ENCODE measurements at places on chromosomes 16 and 17.

DNA sequence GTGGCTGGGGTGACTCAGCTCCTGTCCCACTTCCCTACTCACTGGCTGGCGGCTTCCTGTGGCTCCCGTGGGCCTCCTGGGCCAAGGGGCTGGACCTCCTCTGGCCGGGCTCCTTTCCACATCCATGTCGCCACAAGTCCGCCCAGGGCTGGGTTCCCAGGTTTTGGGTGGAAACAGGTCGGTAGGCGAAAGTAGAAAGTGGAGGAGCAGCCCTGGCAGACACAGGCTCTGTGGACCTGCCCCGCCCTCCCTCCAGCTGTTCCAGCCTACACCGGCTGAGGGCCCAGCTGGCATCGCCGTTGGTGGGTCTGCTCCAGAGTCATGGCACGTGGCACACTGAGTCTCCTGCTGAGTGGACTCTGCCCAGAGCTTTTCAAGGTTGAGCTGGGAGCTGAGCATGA, 28.7 kb downstream of the GSE1 start:
- no peak for DNase-seq

DNA sequence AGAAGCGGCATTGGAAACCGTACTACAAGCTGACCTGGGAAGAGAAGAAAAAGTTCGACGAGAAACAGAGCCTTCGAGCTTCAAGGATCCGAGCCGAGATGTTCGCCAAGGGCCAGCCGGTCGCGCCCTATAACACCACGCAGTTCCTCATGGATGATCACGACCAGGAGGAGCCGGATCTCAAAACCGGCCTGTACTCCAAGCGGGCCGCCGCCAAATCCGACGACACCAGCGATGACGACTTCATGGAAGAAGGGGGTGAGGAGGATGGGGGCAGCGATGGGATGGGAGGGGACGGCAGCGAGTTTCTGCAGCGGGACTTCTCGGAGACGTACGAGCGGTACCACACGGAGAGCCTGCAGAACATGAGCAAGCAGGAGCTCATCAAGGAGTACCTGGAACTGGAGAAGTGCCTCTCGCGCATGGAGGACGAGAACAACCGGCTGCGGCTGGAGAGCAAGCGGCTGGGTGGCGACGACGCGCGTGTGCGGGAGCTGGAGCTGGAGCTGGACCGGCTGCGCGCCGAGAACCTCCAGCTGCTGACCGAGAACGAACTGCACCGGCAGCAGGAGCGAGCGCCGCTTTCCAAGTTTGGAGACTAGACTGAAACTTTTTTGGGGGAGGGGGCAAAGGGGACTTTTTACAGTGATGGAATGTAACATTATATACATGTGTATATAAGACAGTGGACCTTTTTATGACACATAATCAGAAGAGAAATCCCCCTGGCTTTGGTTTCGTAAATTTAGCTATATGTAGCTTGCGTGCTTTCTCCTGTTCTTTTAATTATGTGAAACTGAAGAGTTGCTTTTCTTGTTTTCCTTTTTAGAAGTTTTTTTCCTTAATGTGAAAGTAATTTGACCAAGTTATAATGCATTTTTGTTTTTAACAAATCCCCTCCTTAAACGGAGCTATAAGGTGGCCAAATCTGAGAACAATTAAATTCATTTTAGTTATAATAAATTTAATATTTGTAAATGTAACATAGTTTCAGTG, 1.7 kb downstream of the HEXIM1 start:
- no peak for DNase-seq

DNA sequence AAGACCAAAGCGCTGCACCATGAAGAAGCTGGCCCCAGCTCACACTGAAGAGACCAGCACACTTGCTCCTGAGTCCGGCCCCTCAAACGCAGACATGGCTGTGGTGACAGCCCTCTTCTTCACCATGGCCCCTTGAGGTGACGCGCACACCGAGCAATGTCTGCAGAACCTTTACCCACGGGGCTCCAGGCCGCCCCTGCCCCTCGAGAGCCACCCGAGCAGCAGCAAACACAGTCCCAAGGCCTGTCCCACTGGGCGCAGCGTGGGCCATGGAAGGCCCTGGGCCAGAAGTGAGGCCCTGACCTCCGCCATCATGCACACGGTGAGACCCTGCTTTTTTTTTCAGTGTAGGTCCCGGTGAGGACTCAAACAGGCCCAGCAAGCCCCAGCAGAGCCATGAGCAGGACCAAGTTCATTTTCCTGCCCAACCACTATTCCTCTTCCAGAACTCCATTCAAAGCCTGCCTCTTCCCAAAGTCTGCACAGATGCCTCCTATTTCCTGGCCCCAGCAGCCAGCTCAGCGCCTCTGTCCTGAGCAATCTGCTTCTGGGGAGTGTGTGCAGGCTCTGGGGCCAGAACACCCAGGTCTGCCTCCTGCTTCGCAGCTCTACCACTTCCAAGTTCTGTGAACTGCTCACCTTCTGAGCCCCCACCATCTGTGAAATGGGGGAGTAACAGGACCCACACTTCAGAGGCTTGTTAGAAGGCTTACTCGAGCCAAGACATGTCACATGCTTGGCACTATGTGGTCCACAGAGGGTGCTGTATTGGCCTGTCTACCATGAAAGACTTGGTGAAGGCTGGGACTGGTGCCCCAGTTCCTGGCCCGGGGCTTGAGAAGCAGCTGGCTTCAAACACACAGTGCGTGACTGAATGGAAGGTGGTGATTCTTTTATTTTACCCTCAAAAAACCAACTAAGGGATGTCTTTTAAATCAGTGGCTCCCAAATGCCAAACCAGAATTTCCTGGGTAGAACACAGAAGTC, 35.7 kb upstream of the GSG1L start:
- DNase-seq: no peak

DNA sequence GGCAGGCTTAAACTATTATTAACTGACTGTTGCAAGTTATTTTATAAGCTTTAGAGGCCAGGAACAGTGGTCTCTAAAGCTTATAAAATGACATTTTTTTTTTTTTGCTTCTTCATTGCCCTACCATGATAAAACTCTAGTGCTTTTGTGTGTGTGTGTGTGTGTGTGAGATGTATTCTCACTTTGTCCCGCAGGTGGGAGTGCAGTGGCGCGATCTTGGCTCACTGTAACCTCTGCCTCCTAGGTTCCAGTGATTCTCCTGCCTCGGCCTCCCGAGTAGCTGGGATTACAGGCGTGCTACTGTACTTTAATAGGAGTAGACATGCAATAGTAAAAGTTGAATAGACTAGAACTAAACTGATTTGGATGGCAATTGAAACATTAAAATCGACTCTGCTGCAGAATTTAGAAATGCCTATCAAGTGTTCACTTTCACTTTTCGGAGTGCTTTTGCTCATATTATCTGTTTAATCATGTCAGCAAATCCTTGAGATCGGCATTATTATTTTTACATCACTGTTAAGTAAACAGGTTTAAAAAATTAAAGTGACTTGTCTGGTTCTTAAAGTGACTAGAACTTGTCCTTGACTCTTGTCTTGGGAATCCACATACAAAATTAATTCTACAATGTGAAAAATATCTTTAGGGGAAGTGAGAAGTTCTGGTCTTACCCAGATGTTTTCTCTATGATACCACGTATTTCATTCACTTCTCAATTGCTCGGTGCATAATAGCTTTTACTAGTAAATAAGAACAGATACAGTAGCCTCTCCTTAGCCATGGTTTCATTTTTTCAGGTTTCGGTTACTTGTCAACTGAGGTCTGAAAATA, 8.4 kb upstream of the PCTP start:
- no peak for DNase-seq

- DNase-seq: no peak
These were observed 141.7 kb upstream of the ASIC2 start for GRCh38 chr17:33434841-33435240.

- DNase-seq: no peak
These were observed 2.5 kb downstream of the CARHSP1 start for GRCh38 chr16:8866118-8866883.

DNA sequence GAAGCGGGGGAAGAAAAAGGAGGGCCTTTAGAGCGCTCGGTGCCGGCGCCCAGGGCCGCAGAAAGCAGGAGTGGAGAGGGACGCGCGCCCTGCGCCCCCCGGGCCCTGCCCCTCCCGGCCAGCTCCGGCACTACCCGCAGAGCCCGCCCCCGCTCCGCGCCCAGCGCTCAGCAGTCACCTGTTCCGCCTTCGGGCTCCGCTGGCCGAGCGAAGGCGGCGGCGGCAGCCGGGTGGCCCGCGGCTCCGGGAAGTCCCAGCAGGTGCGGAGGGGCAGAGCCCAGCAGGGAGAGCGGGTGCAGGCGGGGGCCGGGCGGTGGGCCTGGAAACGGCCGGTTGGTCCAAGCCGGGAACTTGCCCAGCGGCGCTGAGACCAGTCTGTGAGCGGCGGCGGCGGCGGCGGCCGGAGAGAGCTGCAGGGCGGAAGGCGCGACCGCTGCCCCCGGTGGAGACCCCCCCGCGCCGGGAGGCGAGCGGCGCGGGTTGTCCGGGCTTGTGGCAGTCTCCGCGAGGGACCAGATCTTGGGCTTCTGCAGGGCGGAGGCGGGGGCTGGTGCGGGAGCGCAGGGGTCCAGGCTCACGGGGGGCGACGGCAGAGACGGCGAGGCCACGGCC, 2.2 kb downstream of the IRX3 start:
- no peak for DNase-seq

DNA sequence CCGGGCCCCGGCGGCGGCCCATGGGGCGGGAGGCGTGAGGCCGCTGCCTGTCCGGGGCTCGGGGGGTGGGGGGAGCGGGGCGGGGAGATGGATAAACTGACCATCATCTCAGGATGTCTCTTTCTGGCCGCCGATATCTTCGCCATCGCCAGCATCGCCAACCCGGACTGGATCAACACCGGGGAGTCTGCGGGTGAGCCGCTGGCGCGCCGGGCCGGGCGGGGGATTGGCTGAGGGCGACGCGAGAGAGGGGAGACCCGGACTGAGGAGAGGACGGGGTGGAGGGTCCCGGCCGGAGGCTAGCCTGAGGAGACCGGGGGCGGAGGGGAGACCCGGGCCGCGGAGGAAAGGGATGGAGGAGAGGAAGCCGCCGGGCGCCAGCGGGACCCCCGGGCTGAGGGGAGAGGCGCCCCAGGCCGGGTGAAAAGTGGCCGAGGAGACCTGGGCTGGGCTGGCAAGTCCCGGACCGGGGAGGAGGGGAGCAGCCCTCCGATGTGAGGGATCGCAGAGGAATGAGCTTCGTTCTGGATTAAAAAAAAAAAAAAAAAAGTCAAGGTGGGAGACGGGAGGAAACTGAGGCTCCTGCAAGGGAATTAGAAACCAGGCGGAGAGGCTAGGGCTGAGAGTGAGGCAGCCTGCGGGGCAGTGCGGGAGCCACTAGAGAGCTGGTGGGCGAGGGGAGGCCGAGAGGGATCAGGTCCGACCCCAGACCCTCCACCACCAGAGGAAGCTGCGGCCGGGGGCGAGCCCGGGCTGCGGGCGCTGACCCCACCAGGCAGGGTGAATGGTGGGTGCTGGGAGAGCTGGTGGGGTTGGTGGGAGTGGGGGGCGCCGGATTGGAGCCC, 526 bp downstream of the MOSMO start:
- DNase-seq: peak; percentile 38

DNA sequence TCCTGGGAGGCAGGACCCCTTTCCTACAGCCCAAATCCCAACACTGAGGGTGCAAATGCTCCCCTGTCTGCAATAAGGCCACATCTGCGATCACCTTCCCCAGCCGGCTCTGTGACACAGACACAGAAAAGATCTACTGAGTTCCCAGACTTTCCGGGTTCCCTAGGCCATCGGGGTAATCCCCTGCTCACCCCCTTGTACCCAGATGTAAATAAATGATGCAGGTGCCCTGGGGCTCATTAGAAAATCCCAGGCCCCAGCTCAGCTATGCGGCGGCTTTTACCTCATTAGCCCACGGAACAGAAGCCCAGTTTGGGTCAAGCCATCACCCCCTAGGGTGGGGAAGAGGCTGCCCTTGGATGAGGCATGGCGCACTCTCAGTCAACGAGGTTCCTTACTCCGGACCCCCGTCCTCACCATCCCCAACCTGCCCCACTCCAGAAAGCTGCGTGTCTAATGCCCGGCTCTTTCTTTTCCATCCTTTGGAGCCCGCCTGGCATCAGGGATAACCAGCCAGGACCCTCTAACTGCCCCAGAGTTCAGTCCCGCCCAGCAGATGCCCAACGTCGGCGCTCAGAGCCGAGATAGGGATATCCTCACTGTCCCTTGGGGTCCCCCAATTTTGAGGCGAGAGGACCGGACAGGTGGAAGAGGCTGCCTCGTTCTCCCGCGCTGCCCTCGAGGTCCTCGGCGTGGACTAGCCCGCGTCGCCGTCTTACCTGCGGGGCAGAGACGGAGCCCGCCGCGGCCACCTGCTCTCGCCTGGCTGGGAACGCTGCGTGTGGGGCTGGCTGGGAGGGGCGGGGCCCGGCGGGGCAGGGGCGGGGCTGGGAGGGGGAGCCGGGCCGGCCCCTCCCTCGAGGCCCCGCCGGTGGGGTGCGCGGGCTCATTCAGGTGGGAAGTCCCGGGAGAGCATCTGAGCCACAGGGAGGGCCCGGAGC, at the start of gene ZNF385C:
ZNF385C (minus strand) TSS at position 783 of the 941 bp plus-strand sequence. CDS start 35,417 bp downstream, outside the sequence.
- peak; percentile 66 for DNase-seq

GRCh38 chr17:62101090-62101489, 36.0 kb upstream of the MED13 start:
- no peak for DNase-seq

GRCh38 chr17:59963738-59964481, 630 bp downstream of the RNFT1 start:
- peak; percentile 10 for DNase-seq

DNA sequence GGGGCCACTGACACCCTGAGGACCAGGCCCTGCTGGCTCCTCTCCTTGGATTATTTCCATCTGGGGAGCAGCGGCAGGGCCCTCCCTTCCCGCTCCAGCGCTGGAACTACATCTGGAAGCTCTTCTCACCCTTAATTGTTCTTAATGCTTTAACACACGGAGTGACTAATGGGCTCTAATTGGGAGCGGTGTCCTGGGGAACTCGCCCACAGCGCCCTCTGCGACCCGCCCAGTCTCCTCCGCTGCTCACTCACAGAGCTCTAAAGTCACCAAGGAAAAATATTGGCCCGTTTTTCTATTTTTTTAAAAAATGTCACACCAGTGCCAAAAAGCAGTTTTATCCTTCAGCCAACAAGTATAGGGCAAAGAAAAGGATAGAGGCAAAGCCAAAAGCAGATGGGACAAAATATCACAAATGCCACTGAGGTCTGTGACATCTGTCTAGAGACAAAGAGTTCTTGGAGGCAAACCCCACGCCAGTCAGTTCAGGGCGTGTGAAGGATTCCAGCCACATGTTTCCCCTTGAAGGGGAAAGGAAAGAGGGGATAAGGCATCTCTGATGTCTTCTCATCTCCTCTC, 134.7 kb downstream of the RBFOX3 start:
- no peak for DNase-seq

DNA sequence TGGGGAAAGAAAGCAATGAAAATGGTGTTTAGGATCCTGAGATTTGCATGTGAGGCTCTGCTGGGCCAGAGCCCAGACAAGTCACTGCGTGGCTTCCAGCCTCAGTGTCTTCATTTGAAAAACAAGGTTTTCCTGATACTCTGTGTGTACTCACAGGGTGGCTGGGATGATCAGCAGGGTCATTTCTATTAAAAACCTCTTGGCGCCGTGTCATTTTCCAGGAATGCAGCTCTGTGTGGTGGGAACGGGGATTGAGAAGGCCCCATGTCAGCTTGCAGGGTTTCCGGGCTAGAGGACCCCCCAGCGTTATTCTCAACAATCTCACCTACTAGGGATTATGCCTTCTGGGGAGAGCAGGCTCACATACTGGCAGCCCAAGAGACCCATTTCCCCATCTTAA, 73.5 kb downstream of the FOXL1 start:
- DNase-seq: no peak

- DNase-seq: no peak
These were observed 2.1 kb upstream of the IRX5 start for GRCh38 chr16:54928411-54929089.
